Bronchial epithelial cell (primary cell): ENCODE measurements at places on chromosomes 3 and 15. TPM values are rescaled to one million over a fixed set of nuclear protein-coding genes. Genes with fewer than 3 reads are reported as not detected.

Gene GOLGA8Q
- 0.79 and 2.2 TPM in 2 replicates for total RNA-seq

Gene DGKG
- total RNA-seq, result not detected in 2 replicates

Gene C2CD4A
- 0.53 and 1.3 TPM in 2 replicates for total RNA-seq

Gene REC114
- total RNA-seq, result not detected in 2 replicates

Gene SCN11A
- not detected in 2 replicates for total RNA-seq

Gene GPR62
- not detected in 2 replicates for total RNA-seq

Gene ACKR4
- under 0.01 TPM in 2 replicates for total RNA-seq

Gene IMPG2
- total RNA-seq, result under 0.01 and 0.13 TPM in 2 replicates

Gene SNTN
- total RNA-seq, result not detected in 2 replicates

- DNase-seq, result no peak
These were observed 16.0 kb downstream of the MED12L start for GRCh38 chr3:151101270-151101969.

GRCh38 chr15:45572617-45573016, 14.6 kb upstream of the BLOC1S6 start:
- DNase-seq, result no peak

DNA sequence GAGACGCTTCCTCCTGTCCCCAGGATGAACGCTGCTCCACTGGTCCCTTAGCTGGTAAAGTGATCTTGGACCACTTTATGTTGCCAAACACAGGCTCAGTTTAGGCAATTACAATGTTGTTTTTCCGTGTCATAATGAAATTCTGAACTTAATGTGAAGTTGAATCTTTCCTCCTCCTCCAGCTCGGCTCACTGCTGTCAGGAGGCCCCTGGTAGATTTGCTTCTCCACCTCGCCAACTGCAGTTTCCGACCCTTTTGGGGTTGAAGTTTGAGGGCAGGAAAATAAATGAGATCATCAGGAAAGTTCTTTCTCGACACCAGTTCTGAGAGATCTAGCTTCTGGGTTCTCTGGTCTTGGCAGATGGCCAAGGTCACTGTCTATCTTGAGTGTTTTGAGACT, 27.8 kb downstream of the CFAP161 start:
- no peak for DNase-seq

DNA sequence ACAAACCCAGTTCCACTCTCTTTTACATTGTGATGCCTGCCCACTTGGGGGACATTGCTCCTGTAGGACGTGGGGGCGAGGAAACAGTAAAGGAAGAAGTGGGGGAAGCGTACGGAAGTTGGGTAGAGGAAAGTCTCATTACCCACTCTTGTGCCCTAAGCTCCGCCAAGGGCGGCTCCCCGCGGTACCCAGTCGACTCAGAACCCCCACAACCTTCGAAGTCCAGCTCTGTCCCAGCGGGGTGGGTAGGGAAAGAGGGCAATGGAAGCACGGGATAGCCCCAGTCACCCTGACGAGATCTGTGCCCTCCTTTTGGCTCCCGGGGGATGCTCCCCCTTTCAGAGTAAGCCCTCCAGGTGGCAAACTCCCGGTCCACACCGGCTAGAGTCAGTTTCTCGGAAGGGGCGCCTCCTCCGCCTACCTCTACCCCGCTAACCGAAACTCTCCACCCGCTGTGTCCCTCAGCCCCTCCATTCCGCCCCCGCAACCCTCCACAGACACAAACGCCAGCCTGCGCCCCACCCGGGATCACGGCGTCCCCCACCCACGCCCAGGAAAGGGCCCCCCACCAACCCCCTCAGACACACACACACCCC, 527 bp downstream of the CSNK1G1 start:
- DNase-seq, result no peak

GRCh38 chr15:51129535-51130188, 35.0 kb upstream of the TNFAIP8L3 start:
- no peak for DNase-seq

- DNase-seq, result no peak
These were observed 166.9 kb upstream of the FAM3D start for GRCh38 chr3:58833491-58833890.

DNA sequence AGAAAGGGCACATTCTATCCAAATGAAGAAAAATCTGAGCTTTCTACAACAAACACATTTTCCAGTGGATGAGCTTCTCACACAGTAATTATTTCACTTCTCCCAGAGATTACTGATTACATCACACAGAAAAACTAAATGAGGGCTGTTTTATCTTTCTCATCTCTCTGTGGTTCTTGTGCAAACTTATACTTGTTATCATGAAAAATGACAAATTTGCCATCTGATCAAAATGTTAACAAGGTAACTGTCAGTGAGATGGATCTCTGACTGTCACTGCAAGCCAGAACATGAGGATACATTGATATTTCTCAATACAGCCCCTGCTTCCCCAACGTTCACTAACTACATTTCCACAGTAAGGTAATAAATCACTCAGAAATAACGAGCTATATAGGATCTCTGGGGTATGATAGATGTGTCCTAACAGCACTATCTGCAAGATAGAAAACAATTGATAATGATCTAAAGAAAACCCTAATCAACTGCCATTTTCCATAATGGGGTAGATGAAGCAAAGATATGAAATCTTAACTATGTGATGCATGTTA, 829.3 kb upstream of the CFAP20DC start:
- no peak for DNase-seq

DNA sequence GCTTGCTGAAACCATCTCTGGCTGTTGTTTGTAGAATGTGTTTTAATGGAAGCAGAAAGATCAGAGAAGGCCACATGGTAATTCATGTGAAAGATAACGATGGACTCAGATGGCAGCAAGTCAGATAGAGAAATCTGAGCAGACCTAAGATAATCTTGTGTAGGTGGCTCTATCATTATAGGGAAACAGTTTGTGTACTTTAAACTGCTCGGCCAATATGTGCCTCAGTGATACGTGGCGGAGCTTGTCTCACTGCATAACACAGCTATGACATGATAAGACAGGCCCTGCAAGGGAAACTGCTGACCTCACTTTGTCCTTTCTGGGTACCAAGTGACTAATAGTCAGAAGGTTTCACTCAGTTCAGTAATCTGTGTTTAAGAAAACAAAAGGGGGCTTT, 51.0 kb downstream of the MME start:
- DNase-seq, result peak; percentile 98

DNA sequence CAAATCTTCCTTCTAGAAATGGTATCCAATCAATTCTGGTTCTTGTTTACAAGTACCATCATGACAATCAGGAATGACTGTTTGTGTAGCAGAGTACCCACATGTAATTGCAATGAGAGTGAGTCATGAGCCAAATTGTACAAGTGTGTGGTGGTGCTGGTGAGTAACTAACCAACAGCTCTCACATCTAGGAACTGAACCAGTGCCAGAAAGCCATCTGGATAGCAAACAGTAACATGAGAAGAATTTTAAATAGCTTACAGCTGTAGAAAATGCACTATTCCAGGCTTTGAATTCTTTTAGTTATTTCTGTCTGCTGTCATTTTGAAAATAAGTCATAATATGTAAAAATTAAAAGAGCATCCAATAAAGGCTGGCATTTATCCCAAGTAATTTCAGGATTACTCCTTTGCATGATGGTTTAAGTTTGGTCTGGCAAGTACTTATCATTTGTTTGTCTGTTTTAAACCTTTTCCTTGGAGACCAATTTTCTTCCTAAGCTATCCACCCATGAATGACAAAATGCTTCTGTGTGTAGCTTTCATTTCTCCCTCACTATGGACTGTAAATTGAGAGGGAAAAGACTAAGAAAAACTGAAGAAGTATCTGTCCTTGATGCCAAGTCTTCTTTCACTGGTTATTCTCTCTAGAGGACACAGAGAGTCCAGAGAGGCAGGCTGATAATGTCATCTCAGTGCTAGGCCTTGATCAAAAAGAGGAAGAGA, 60.0 kb downstream of the PIK3CB start:
- DNase-seq, result peak; percentile 100

- no peak for DNase-seq
These were observed 79.2 kb upstream of the OCA2 start for GRCh38 chr15:28178290-28178689.

- DNase-seq, result no peak
These were observed 21.0 kb upstream of the PCSK6 start for GRCh38 chr15:101510212-101511197.

DNA sequence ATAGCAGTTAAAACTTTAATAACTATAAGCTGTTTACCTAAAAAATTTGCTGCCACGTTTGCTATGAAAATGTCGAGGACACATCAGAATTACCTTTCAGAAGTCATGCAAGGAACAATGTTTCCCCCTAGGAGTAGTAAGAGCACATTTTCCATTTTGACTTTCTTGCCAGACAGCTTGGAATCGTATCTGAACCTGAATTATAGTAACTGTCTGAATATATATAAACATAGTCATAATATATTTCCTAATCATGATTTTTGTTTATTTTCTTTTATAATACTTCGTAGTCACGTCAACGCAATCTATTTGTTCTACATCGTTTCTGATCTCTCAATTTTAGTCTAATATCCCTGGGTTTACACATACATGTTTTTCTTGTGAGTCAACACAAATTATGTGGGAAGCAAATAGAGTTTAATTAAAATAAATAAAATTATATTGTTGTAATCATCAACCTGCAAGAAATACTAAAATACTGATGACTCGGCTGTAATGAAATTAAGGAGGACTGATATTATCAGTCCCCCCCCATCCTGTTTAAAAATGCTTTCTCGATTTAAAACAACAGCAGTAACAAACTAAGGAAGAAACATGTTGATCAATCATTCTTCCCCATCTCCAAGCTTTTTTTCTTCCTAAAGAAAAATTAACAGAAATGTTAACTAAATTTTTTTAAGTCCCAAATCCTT, 78.4 kb downstream of the MME start:
- DNase-seq, result no peak

DNA sequence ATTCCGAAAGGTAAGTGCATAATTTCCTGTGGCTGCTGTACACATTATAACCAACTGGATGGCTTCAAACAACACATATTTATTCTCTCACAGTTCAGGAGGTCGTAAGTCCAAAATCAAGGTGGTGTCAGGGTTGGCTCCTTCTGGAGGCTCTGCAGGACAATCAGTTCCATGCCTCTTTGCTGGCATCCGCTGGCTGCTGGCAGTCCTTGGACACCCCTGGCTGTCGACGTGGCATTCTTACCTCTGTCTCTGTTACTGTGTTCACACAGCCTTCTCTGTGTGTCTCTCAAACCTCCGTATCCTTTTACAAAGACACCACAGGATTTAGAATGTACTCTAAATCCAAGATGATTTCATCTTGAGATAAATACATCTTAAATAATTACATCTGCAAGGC, 398.8 kb upstream of the ATP10A start:
- no peak for DNase-seq

DNA sequence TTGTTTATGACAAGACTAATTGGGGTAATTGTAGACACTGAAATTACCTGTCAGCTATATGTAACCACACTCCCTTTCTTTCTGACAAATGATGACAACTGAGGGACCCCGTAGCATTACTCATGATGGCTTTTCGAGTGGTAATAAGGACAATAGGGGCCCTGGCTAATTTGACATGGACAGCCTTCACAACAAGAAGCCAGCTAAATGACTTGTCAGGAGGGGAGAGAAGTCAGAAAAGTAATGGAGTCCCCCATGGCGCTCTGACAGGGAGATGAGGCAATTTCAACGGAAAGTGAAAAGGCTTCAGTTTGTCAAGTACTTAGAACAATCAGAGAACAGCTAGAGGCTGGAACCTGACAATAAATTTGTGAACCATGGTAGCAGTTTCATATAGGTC, 177.3 kb downstream of the CDIN1 start:
- DNase-seq, result no peak

GRCh38 chr3:175426805-175427204, 567.7 kb downstream of the NAALADL2 start:
- DNase-seq, result peak; percentile 64

DNA sequence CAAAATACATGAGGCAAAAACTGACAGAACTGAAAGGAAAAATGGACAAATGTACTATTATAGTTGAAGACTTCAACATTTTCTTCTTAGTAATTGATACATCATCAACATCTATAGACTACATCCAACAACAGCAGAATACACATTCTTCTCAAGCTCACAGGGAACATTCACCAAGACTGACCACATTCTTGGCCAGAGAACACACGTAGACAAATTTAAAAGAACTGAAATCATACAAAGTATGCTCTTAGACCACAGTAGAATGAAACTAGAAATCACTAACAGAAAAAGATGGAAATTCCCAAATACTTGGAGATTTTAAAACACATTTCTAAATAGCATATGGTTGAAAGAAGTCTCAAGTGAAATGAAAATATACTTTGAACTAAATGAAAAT, 55.1 kb upstream of the NSMCE3 start:
- no peak for DNase-seq

DNA sequence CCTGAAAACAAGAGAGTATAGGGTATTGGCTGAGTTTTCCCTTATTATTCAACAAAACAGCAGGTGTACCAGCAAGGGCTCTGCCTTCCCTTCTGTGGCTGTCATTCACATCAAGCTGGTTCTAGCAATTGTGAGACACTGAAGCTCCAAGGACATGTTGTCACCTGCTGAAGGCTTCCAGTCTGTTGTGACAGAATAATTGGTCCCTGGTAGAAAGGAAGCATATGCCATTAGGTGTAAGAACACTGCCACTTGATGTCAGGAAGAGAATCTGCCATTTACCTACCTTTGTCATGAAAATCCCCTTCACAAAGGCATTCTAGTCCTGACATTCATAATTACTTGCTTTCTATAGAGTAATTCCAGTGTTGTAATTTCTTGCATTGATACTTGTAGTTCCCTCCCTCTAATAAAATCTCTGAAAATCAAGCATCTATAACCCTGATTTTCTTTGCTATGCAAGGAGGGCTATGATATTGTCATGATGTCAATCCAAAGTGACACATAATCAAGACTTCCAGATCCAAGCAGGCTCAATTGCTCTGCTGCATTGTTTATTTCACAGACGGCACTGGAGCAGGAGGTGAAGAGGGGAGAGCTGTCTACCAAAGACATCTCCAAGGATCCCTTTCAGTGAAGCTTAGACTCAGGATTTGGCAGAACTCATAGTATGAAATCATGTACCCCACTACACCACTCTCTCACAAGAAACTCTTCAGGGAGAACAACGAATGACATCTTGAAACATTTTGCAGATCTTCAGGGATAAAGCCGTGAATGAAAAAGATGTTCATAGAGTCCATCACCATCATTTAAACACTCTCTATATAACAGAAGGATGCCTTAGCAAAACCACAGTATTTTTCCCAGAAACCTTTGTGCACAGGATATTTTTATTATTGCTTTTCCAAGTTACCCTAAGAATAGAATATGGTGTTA, 425.3 kb downstream of the RBMS3 start:
- no peak for DNase-seq

DNA sequence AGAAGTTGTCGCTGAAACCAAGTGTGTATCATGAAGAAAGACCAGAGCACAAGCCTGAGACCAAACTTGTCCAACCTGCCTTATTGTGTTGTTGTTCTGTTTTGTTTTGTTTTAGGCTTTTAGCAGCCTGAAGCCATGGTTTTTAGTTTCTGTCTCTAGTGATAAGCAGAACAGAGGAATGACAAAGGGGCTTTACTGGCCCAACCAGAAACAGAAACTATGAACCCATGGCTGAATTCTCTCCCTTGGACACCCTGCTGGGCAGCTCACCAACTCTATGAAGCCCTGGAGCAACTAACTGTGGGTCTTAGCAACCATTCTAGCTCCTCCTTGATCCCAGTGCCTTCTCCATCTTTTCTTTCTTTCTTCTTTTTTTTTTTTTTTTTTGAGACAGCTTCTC, 30.3 kb downstream of the HCLS1 start:
- DNase-seq, result no peak
